ENCODE measurements at places on chromosomes 3 and 15. TPM values are rescaled to one million over a fixed set of nuclear protein-coding genes. Genes with fewer than 3 reads are reported as not detected.

Gene GPR149
- not detected for total RNA-seq

Gene TNIK
- total RNA-seq = 28.0 TPM

Gene CISH
- total RNA-seq = 19.2 TPM

Gene NRG4
- total RNA-seq = 3.3 TPM

Gene WDR6
- total RNA-seq = 205 TPM

Gene LRRC34
- 0.67 TPM for total RNA-seq

Gene DNAH12
- total RNA-seq = 0.16 TPM

Gene HGD
- 15.7 TPM for total RNA-seq
